ENCODE measurements at places on chromosomes 11 and 22.
A peak's percentile ranks its signal among the peaks of the same experiment; 100 is the strongest.

- no peak for DNase-seq
Observed at GRCh38 chr11:71169313-71169712, 83.1 kb downstream of the SHANK2 start.

DNA sequence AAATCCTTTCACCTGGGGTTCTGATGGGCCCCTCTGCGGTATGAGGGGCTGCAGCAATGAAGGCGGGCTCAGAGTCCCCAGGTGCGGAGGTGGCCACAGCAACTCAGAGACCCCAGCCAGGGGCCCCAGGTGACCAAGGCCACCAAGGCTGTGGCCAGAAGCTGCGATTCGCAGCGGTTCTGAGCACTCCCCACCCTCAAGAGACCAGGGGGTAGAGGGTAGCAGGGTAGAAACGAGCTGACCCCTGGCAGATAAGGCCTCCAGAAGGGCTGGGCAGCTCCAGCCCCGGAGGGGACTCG is 948 bp downstream of the TNKS1BP1 start:
- DNase-seq = no peak

GRCh38 chr22:31308181-31308580 is 15.9 kb upstream of the PIK3IP1 start:
- no peak for DNase-seq

GRCh38 chr11:35106595-35106994 is 32.4 kb upstream of the CD44 start:
- DNase-seq = peak; percentile 31

GRCh38 chr11:64331569-64332371 is 8.2 kb upstream of the CCDC88B start:
- DNase-seq = peak; percentile 54
